Bronchial epithelial cell (primary cell): ENCODE measurements at places on chromosomes 13 and 19. TPM values are rescaled to one million over a fixed set of nuclear protein-coding genes. Genes with fewer than 3 reads are reported as not detected.

The FFAR1 gene
- not detected in 2 replicates for total RNA-seq

The IGFLR1 gene
- 0.13 and 0.26 TPM in 2 replicates for total RNA-seq

The DNMT1 gene
- total RNA-seq: 11.1 and 12.4 TPM in 2 replicates

The FLT1 gene
- total RNA-seq: under 0.01 TPM in 1 of 2 replicates, not detected in the other

GRCh38 chr19:14764401-14764800 lies 14.0 kb downstream of the ADGRE2 start:
- DNase-seq: no peak

DNA sequence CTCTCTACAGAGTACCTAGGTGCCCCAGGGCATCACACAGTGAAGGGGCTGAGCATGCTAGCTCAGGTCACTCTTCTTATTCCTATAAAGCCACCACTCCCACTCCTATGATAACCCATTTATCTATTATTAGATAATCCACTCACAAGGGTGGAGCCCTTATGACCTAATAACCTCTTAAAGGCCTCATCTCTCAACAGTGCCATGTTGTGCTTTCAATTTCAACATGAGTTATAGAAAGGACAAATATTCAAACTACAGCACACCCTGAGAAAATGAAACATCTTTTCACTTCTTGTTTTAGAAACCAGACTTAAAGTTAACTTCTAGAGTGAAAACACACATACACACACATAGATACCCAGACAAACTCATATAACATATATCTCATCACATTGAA lies 1494.9 kb upstream of the MIR17HG start:
- DNase-seq: no peak

GRCh38 chr13:38752686-38753085 lies 65.8 kb downstream of the FREM2 start:
- no peak for DNase-seq

DNA sequence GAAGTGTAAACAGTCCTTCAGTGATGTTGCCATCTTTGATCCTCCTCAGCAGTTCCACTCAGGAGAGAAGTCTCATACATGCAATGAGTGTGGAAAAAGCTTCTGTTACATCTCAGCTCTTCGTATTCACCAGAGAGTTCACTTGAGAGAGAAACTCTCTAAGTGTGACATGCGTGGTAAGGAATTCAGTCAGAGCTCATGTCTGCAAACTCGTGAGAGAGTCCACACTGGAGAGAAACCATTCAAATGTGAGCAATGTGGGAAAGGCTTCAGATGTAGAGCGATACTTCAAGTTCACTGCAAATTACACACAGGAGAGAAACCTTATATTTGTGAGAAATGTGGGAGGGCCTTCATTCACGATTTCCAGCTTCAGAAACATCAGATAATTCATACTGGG lies 7.7 kb downstream of the ZNF230 start:
- DNase-seq: no peak

DNA sequence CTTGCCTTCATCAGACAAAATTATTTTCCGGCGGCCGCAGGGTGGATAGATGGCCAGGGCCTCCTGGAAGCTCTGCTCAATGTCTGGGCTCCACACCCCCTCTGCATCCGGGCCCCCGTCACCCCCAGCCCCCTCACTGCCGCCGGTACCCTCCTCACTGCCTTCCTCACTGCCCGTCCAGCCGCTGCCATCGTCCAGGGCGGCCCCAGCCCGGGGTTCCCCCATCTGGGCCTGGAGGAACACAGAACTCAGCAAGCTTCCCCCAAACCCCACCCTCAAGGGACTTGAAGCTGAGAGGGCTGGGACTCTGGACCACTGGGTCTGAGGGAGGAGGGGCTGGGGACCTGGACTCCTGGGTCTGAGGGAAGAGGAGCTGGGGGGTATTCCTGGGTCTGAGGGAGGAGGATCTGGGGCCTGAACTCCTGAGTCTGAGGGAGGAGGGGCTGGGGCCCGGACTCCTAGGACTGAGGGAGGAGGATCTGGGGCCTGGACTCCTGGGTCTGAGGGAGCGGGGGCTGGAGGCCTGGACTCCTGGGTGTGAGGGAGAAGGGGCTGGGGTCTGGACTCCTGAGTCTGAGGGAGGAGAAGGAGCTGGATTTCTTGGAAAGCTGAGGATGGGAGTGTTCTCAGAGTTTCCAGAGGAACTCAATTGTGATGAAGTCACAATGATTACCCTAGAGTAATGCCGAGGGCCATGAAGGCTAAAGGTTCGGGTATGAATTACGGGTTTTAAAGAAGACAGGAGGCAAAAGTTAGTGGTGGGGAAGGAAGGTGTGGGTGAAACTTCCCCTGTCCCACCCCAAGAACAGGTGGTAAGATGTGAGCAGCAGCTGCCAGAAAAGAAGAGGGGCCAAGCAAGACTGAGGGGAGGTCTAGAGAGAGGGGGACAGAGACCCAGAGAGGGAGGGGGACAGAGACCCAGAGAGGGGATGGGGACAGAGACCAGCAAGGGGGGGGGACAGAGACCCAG lies 2.1 kb downstream of the TEAD2 start:
- DNase-seq: no peak
